Adipocyte (in vitro differentiated cells): ENCODE measurements at places on chromosomes 16 and 17.
A peak's percentile ranks its signal among the peaks of the same experiment; 100 is the strongest.

DNA sequence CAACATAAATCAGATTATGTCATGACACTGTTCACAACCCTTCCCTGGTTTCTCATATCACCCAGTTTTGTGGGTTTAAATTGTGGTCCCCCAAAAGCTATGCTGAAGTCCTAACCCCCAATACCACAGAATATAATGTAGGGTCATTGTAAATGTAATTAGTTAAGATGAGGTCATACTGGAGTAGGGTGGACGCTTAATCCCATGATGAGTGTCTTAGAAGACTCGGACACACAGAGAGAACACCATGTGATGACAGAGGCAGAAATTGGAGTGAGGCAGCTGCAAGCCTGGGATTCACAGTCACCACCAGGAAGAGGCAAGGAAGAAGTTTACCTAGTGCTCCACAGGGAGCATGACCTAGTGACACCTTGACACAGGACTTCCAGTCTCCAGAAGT, 197.8 kb downstream of the SALL1 start:
- DNase-seq: no peak

GRCh38 chr17:49402706-49403105, 12.0 kb downstream of the PHB1 start:
- no peak for DNase-seq

- peak; percentile 80 for DNase-seq
Measured at GRCh38 chr16:30786936-30787612, at the start of gene ZNF629. Gene ZNF629 (minus strand): TSS chr16:30787205. CDS start chr16:30784482, 2,723 bp downstream.

- peak; percentile 86 for DNase-seq
Measured at GRCh38 chr17:45394913-45395568, 37.6 kb downstream of the ARHGAP27 start.

- no peak for DNase-seq
Measured at GRCh38 chr17:38712593-38712992, 7.5 kb downstream of the MLLT6 start.

DNA sequence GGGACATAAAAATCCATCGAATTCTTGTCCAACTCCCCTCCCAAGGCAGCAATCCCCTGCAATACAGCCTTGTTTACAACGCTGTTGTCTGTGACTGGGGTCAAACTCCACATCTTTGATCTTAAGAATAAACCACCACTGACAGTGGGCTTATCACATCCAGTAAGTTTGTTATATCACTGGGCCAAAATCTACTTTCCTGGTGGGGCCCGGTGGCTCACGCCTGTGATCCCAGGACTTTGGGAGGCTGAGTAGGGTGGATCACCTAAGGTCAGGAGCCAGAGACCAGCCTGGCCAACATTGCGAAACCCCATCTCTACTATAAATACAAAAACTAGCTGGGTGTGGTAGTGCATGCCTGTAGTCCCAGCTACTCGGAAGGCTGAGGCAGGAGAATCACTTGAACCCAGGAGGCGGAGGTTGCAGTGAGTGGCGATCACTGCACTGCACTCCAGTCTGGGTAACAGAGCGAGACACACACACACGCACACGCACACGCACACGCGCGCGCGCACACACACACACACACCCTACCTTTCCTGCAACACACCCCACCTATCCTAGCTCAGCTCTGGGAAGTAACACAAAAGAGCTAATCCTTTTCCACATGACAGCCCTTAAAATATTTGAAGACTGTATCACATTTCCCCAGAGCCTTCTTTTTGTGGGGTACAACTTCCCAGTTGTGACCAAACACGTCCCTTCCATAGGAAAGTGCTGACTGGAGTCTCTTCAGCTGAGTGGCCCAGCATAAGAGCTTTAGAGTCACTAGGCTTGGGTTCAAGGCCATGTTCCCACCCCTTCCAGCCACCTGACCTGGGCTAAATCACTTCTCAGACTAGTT, 20.9 kb upstream of the ABCC1 start:
- DNase-seq: no peak

DNA sequence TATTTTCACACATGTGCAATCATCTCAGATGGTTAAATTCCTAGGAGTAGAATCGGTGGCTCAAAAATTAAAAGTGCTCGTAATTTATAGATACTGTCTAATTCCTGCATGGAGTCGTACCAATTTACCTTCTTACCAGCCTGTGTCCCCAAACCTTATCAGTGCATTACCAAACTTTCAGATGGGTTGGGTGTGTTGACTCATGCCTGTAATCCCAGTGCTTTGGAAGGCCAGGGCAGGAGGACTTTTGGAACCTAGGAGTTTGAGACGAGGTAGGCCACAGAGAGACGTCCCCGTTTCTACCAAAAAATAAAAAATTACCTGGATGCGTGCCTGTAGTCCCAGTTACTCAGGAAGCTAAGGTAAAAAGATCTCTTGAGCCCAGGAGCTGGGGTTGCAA, 34.5 kb upstream of the GPRC5B start:
- DNase-seq: no peak

GRCh38 chr17:81926451-81927151, 934 bp downstream of the MAFG start:
- DNase-seq: peak; percentile 91

DNA sequence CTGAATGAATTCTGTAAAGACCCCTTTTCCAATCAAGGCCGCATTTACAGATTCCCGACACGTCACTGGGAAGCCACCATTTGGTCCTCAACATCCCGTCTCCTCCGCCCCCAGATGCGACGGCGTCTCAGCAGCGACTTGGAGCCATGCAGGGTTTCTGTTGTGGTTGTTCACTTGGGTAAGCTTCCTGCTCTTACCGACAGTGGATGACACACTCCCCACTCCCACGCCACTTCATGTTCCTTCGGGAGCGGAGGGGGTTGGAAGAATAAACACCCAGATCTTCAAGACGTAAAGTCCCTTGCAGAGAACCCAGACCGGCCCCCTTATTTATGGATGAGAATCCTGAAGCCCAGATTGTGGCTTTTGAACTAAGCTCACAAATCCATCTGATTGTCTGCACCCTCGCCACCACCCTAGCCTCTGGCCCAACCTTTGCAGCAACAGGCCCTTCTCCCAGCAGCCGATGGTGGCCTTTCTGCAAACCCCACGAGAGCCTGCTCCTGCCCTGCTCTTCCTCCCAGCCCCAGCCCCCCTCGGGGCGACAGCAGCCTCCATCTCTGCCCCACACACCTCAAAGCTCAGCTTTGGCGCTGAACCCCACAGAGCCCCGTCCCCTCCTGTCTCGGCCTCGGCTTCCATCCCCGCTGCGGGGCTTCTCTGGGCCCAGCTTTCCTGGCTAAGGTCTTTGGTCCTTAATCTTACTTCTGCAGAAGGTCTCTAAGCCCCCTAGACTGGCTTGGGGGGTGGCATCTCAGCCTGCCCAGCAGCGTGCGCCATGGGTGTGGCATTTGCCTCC, 19.0 kb upstream of the OSGIN1 start:
- DNase-seq: no peak

DNA sequence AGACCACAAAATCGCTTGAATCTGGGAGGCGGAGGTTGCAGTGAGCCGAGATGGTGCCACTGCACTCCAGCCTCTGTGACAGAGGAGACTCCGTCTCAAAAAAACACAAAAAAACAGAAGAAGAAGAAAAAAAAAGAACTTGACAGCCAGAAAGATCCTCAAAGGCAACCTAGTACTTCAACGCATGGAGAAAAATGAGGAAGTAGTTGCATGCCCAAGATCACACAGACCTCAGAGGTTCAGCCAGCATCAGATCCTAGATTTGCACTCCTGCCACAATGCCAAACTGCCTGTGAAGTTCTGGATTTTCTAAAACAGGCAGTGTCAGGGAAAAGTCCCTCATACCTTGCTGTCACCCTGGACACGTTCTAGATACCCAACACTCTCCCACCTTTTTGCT, 1.5 kb downstream of the ATPAF2 start:
- no peak for DNase-seq

GRCh38 chr17:70028978-70029767, 45.9 kb upstream of the KCNJ16 start:
- DNase-seq: no peak

- DNase-seq: no peak
Measured at GRCh38 chr17:71664861-71665260, 456.0 kb upstream of the SOX9 start.

- DNase-seq: no peak
Measured at GRCh38 chr16:26281381-26282110, 589.8 kb downstream of the HS3ST4 start.

DNA sequence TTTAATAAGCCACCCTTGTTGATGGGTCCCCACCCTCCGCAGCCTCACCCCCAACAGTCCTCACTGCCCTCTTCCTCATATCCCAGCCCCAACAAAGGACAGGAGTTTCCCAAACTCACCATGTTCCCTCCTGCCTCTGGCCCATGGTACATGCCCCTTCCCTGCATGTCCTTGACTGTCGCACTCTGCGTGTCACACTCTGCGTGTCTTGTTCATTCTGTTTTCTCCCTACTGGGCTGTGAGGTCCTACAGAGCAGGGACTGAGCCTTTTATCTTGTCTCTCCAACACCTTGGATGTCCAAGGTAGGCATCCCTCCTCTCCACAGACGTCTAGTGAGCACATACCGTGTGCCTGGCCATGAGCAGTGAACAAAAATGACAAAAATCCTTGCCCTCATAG, 154.7 kb downstream of the SOCS1 start:
- DNase-seq: no peak

DNA sequence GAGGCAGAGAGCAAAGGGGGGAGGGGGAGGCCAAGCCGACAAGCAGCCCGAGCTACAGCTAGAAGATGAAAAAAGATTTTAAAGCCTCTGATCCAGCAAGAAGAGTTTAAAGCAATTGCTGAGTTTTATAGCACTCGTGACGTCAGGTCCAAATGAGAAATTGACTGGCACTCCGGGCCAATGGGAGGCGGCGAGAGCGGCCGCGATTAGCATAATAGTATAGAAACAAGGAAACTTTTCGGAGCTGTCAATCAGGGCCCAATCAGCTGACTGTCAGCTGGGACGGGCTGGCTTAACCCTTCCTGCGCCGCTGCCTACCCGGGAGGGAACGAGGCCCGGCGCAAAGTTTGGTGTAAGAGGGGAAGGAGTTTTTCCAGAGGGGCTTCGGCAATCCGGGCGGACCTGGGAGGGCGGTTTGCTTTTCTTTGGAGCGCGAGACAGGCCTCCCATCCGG, at the start of gene MAF:
MAF (minus strand) TSS at position 100 of the 454 bp plus-strand sequence. CDS start 835 bp downstream, outside the sequence.
- peak; percentile 76 for DNase-seq

DNA sequence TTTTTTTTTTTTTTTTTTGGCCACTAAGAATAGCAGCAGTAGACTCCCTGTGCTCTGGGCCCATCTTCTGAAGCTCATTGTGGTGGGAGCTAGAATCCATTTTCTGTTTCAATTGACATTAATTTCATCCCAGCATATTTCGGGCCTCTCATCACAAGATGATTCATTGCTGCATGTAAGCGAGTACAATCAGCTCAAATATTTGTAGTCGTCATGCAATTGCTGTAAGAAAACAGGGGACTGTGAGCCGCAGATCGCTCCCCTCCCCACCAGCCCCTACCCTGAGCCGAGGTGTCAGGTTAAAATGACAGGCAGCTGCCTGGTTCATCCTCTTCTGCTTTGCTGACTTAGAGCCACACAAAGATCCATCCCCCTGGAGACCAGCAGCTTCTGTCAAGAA, 358.8 kb upstream of the CDH5 start:
- DNase-seq: peak; percentile 88

- DNase-seq: no peak
Measured at GRCh38 chr16:19127674-19128131, 13.9 kb downstream of the ITPRIPL2 start.

DNA sequence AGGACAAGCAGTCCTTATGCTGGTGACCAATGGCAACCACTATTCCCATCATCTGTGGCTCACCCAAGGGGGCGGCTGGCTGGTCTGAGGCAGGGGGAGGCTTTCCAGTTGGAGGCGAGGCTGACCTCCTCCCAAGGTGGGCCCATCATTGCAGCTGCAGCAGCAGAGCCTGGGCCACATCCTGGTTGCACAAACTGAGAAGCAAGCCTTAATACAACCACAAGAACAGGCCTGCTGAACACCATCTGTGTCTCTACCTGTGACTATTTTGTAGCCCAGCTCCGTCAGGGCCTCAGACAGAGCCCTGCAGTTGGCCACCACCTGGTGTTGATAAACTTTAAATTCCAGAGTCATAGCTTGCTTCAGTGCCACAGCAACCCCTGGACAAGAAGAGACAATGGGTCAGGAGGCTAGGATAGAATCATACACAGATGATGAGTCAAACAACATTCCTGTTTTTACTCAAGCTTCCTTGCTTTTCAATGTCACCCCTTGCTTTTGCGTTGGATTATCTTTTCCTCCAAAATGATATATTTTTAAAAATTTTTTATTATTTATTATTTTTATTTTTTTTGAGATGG, 17.9 kb downstream of the SMCR8 start:
- no peak for DNase-seq

DNA sequence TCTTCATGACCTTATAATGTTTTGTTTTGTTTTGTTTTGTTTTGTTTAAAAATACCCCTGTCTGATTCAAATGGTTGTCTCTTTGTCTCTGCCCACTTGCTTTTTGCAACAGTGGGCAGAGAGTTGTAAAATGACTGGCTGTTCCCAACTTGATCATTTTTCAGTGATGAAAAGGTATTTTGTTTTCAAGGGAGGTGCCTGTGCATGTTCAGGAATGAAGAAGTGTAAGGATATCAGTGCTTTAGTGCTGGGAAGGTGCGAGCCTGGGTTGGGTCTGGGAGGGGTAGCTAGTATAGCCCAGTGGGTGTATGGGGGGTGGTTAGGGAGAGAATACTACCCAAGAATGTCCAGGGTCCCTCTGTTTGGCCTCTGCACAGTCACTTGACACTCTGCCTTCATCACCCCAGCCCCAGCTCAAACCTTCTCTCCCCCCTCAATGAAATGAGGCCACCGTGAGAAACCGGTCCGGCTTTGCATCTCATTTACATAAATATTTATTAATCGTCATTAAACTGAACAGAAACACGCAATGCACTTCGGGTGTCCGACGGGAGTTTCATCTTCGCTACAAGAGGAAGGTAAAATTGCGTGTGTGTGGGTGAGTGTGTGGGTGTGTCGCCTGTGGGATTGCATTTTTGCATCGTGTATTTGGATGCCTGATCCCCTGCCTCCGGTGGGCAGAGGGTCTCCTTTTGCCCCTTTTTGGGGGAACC, 4.3 kb downstream of the NEUROD2 start:
- no peak for DNase-seq

GRCh38 chr17:7700510-7700909, 4.5 kb upstream of the EFNB3 start:
- DNase-seq: no peak

GRCh38 chr16:68995011-68995504, 110.4 kb upstream of the HAS3 start:
- DNase-seq: peak; percentile 44

DNA sequence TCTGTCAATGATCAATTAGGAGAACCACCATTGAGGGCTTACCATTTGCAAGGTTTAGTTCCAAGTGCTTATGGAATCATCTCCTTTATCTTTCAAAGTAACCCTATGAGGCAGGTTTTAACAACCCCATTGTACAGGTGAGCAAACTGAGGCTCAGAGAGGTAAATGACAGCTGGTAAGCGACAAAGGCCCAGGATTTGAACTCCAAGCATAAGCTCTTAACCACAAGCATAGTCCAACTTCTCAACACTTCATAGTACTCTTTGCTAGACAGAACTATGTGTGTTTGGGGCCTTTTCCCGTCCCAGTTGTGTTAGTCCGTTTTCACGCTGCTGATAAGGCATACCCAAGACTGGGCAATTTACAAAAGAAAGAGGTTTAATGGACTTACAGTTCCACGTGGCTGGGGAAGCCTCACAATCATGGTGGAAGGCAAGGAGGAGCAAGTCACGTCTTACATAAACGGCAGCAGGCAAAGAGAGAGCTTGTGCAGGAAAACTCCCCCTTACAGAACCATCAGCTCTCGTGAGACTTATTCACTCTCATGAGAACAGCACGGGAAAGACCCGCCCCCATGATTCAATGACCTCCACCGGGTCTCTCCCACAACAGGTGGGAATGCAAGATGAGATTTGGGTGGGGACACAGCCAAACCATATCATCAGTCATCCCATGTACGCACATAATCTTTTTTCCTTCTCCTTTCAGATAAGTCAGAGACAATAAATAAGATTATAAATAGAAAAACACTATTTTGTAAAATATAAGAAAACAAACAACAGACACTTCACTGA, 6.4 kb downstream of the RPH3AL start:
- no peak for DNase-seq
